ENCODE measurements at places on chromosomes 1 and 21. TPM values are rescaled to one million over a fixed set of nuclear protein-coding genes. Genes with fewer than 3 reads are reported as not detected.

Gene MASP2
- not detected for total RNA-seq

Gene LAD1
- 0.85 TPM for total RNA-seq

Gene RNF207
- 70.7 TPM for total RNA-seq

Gene GBP7
- not detected for total RNA-seq

Gene SEMA6C
- 54.5 TPM for total RNA-seq

DNA sequence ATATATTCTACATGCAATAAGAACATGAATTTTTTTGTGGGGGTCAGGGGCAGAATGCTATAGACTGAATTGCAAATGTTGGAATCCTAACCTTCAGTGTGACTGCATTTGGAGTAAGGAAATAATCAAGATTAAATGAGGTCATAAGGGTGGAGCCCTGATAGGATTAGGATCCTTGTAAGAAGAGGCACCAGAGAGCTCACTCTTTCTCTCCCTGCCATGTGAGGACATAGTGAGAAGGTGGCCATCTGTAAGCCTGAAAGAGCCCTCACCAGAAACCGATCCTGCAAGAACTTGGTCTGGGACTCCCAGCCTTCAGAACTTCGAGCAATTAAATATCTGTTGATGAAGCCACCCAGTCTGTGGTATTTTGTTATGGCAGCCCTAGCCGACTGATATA, 70.3 kb upstream of the SOX13 start:
- H3K4me3 ChIP-seq, result no peak overlapping the region
- H3K4me1 ChIP-seq, result peaks cover under 1% of the 10 kb centered on the region
- DNase-seq, result no peak

- H3K4me3 ChIP-seq, result no peak overlapping the region
- no peaks in the 10 kb centered on the region for H3K4me1 ChIP-seq
Observed at GRCh38 chr1:182777386-182777785, 12.2 kb upstream of the NPL start.

GRCh38 chr1:152197361-152197941, 26.5 kb downstream of the HRNR start:
- DNase-seq, result no peak
- no peaks in the 10 kb centered on the region for H3K27me3 ChIP-seq
- no peaks in the 10 kb centered on the region for H3K4me1 ChIP-seq
- H3K36me3 ChIP-seq, result no peaks in the 10 kb centered on the region
- no peak overlapping the region for H3K4me3 ChIP-seq
- H3K27ac ChIP-seq, result no peak overlapping the region

GRCh38 chr21:32426592-32427051, 14.1 kb downstream of the EVA1C start:
- H3K27ac ChIP-seq, result peak overlapping the region; percentile 37
- peaks cover 35% of the 10 kb centered on the region for H3K4me1 ChIP-seq
- H3K4me3 ChIP-seq, result no peak overlapping the region
- DNase-seq, result no peak

- H3K4me1 ChIP-seq, result no peaks in the 10 kb centered on the region
- no peak overlapping the region for H3K27ac ChIP-seq
- H3K36me3 ChIP-seq, result no peaks in the 10 kb centered on the region
- H3K4me3 ChIP-seq, result no peak overlapping the region
- no peaks in the 10 kb centered on the region for H3K27me3 ChIP-seq
Observed at GRCh38 chr1:54813485-54814125, 12.5 kb upstream of the TTC22 start.

- peaks cover 33% of the 10 kb centered on the region for H3K36me3 ChIP-seq
- no peak overlapping the region for H3K4me3 ChIP-seq
- H3K4me1 ChIP-seq, result no peaks in the 10 kb centered on the region
- no peak for DNase-seq
- no peak overlapping the region for H3K27ac ChIP-seq
Observed at GRCh38 chr1:27339213-27339612, 2.6 kb upstream of the SYTL1 start.

GRCh38 chr1:8632102-8632501, 185.3 kb downstream of the RERE start:
- no peak for DNase-seq
- no peaks in the 10 kb centered on the region for H3K27me3 ChIP-seq
- peaks cover 36% of the 10 kb centered on the region for H3K4me1 ChIP-seq
- H3K27ac ChIP-seq, result no peak overlapping the region
- no peak overlapping the region for H3K4me3 ChIP-seq
- H3K36me3 ChIP-seq, result no peaks in the 10 kb centered on the region

DNA sequence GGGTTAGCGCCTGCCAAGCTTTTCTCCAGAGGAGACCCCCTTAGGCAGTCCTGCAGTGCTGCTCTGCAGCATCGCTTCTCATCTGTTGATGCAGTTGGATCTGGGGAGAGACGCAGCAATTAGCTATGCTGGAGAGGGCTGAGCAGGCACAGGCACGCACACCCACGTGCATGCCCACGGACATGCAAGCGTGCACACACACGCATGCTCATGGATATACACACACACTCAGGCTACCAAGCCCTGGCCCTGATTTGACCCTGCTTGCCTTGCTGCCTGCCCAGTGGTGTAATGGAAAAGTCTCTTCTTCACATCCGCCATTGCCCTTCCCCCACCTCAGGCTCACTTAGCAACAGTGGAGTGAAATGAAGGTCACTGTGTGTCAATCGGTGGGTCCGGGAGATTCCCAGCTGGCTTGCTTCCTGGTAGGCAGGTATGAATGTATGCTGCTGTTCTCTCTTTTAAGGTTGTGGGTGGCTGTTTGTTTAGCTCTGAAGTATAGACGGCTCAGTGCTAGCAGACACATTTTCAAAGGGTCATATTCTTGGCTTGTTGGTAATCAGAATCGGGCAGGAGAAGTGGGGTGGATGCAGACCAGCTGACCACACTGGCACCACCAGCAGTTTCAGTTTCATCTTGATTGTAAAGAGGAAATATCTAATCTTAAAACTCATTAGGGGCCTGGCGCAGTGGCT, 9.5 kb downstream of the ATP1B1 start:
- peak; percentile 47 for DNase-seq
- H3K4me1 ChIP-seq, result peaks cover 55% of the 10 kb centered on the region
- no peaks in the 10 kb centered on the region for H3K27me3 ChIP-seq

GRCh38 chr1:21742578-21742977, 40.4 kb downstream of the USP48 start:
- no peaks in the 10 kb centered on the region for H3K27me3 ChIP-seq
- H3K4me1 ChIP-seq, result no peaks in the 10 kb centered on the region
- H3K27ac ChIP-seq, result no peak overlapping the region
- no peaks in the 10 kb centered on the region for H3K36me3 ChIP-seq

GRCh38 chr1:27967106-27967883, 7.5 kb downstream of the XKR8 start:
- H3K4me1 ChIP-seq, result peaks cover 39% of the 10 kb centered on the region
- H3K27me3 ChIP-seq, result no peaks in the 10 kb centered on the region
- no peaks in the 10 kb centered on the region for H3K36me3 ChIP-seq
- no peak for DNase-seq

- H3K27me3 ChIP-seq, result no peaks in the 10 kb centered on the region
- DNase-seq, result no peak
- H3K36me3 ChIP-seq, result no peaks in the 10 kb centered on the region
Observed at GRCh38 chr1:147351140-147351835, 108.8 kb downstream of the CHD1L start.

- no peak overlapping the region for H3K4me3 ChIP-seq
- no peak overlapping the region for H3K27ac ChIP-seq
- H3K27me3 ChIP-seq, result peaks cover 13% of the 10 kb centered on the region
- DNase-seq, result no peak
Observed at GRCh38 chr1:204711103-204711946, 25.8 kb upstream of the LRRN2 start.

GRCh38 chr1:202075389-202075788, 47.3 kb upstream of the GPR37L1 start:
- peak overlapping the region; percentile 61 for H3K27ac ChIP-seq
- no peaks in the 10 kb centered on the region for H3K27me3 ChIP-seq
- peaks cover 22% of the 10 kb centered on the region for H3K4me1 ChIP-seq
- no peak overlapping the region for H3K4me3 ChIP-seq
- DNase-seq, result no peak
- no peaks in the 10 kb centered on the region for H3K36me3 ChIP-seq

GRCh38 chr1:41905093-41905675, 13.5 kb downstream of the HIVEP3 start:
- no peak overlapping the region for H3K4me3 ChIP-seq
- H3K27me3 ChIP-seq, result no peaks in the 10 kb centered on the region
- H3K36me3 ChIP-seq, result no peaks in the 10 kb centered on the region
- H3K4me1 ChIP-seq, result peaks cover 7% of the 10 kb centered on the region

- no peaks in the 10 kb centered on the region for H3K4me1 ChIP-seq
- no peaks in the 10 kb centered on the region for H3K36me3 ChIP-seq
- H3K27me3 ChIP-seq, result no peaks in the 10 kb centered on the region
- H3K27ac ChIP-seq, result no peak overlapping the region
- DNase-seq, result no peak
Observed at GRCh38 chr1:174769961-174770549, 229.7 kb upstream of the CACYBP start.

DNA sequence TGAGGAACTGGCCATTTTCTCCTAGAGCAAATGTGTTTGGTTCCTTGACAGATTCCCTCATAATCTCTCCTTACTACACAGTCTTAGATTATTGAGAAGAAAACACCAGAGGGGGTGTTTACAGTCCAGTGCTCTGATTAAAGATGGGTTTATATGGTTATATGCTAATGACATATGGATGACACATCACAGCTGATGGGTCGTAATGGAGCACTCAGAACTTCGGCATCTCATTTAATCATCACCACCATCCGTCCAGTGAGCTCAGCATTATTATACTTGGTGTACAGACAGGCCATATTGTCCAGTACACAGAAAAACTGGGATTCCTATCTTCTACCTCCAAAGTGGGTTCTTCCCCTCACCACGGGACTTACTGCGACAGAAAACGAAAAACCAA, 22.3 kb upstream of the NR5A2 start:
- no peak overlapping the region for H3K4me3 ChIP-seq
- no peak for DNase-seq
- no peaks in the 10 kb centered on the region for H3K36me3 ChIP-seq
- H3K27ac ChIP-seq, result no peak overlapping the region

- H3K4me1 ChIP-seq, result no peaks in the 10 kb centered on the region
- no peaks in the 10 kb centered on the region for H3K27me3 ChIP-seq
- no peaks in the 10 kb centered on the region for H3K36me3 ChIP-seq
- no peak for DNase-seq
- H3K4me3 ChIP-seq, result no peak overlapping the region
Observed at GRCh38 chr1:69129538-69129937, 438.2 kb upstream of the LRRC7 start.

DNA sequence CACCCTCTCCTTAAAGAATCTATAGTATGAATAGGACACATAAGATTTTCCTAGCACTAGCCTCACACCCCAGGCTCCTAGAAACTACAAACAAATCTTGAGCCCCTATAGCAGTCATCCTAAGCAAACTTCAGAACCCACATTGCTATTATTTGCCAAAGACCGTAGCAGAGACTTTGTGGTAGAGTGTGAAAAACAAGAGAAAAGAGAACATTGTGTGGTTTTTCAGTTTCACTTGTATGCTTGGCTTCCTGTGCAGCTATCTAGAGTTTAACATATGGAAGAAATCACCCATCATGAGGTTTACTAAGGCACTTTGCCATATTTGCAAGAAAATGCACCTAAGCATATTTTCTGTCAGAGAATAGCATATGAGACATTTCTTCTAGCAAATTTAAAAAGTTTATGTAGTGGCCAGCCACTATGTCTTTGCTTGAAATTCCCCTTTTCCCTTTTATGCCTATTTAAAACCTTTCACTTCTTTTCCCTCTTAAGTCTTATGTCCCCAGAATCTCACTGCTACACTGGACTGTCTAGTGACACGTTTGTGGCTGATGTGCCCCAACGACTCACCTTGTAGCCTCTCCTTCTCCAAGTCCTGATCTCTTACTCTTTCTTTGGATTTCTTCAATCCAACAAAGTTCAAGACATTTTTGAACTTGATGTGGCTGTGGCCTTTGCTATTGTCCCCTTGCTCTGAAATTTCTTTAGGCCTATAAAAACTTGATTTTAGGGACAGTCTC, 25.6 kb downstream of the CCDC190 start:
- DNase-seq, result no peak
- no peaks in the 10 kb centered on the region for H3K4me1 ChIP-seq
- no peak overlapping the region for H3K4me3 ChIP-seq
- H3K27me3 ChIP-seq, result peaks cover 3% of the 10 kb centered on the region
- no peaks in the 10 kb centered on the region for H3K36me3 ChIP-seq
- H3K27ac ChIP-seq, result no peak overlapping the region

- no peak overlapping the region for H3K4me3 ChIP-seq
- DNase-seq, result no peak
- H3K4me1 ChIP-seq, result no peaks in the 10 kb centered on the region
- peaks cover 11% of the 10 kb centered on the region for H3K27me3 ChIP-seq
- no peak overlapping the region for H3K27ac ChIP-seq
- H3K36me3 ChIP-seq, result no peaks in the 10 kb centered on the region
Observed at GRCh38 chr21:45830221-45830640, 151.3 kb upstream of the COL6A1 start.

DNA sequence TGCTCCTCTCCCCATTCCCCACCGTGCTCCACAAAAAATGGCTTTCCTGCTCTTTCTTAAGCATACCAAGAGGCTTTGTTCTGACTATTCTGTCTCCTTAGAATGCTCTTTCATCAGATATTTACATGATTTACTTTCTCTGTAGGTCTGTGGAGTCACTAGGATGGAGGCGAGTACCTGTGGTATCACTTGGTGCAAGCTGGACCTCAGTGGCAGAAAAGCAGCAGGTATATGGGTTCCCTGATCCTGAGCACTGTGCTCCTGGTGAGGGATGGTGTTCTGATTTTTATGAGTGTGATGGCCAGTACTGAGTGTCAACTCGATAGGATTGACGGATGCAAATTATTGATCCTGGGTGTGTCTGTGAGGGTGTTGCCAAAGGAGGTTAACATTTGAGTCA, 10.0 kb downstream of the C1orf87 start:
- no peaks in the 10 kb centered on the region for H3K4me1 ChIP-seq

DNA sequence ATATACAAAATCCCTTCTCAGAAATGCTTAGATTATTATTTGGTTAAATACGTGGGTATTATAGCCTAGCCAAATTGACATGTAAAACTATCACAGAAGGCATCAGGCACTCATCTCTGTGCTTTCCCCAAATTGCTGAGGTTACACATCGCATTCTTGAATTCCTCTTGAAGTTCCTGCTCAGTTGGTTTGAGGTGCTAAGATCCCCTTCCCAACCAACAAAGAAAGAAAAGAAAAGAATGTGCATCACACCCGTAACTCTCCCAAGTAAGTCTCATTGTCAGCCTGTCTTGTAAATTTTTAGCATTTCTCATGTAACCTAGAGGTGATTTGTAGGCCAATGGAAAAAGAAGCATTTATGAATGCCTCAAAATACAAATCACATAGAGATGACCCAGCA, 539.2 kb upstream of the PRMT6 start:
- no peaks in the 10 kb centered on the region for H3K4me1 ChIP-seq
- H3K4me3 ChIP-seq, result no peak overlapping the region
- no peak for DNase-seq
- H3K36me3 ChIP-seq, result no peaks in the 10 kb centered on the region
- H3K27me3 ChIP-seq, result no peaks in the 10 kb centered on the region

- no peaks in the 10 kb centered on the region for H3K36me3 ChIP-seq
- peak overlapping the region; percentile 89 for H3K4me3 ChIP-seq
- DNase-seq, result no peak
- peaks cover 33% of the 10 kb centered on the region for H3K4me1 ChIP-seq
Observed at GRCh38 chr1:50980505-50980904, 10.5 kb downstream of the CDKN2C start.

GRCh38 chr1:59071876-59072582, 224.9 kb upstream of the FGGY start:
- H3K27ac ChIP-seq, result peak overlapping the region; percentile 71
- H3K4me3 ChIP-seq, result no peak overlapping the region
- no peaks in the 10 kb centered on the region for H3K27me3 ChIP-seq
- H3K36me3 ChIP-seq, result no peaks in the 10 kb centered on the region
- no peak for DNase-seq
